Naive thymus-derived CD4-positive, alpha-beta T cell (primary cell): ENCODE measurements at places on chromosomes 3 and 15. TPM values are rescaled to one million over a fixed set of nuclear protein-coding genes. Genes with fewer than 3 reads are reported as not detected.

Gene RBM5
- 320 TPM for total RNA-seq

Gene SLC9C1
- not detected for total RNA-seq

Gene ADGRG7
- not detected for total RNA-seq

Gene PLEKHO2
- total RNA-seq: 14.0 TPM

Gene GPR160
- 43.3 TPM for total RNA-seq

Gene EPHB3
- 0.32 TPM for total RNA-seq

Gene CYP1A1
- total RNA-seq: not detected

GRCh38 chr3:139944256-139944910, 9.4 kb downstream of the CLSTN2 start:
- DNase-seq: no peak

DNA sequence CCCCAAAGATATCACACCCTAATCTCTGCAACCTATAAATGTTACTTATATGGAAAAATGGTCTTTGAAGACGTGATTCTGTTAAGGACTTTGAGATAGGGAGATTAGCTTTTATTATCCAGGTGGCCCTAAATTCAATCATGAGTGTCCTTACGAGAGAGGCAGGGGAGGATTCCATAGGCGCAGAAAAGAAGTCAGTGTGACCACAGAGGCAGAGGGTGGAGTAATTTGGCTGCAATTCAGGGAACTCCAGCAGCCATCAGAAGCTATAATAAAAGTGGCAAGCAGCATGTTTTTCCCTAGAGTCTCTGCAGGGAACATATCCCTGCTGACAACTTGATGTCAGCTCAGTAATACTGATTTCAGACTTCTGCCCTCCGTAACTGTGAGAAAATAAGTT, 315.2 kb upstream of the ROBO2 start:
- DNase-seq: no peak

- DNase-seq: no peak
Measured at GRCh38 chr3:127690106-127690505, 17.4 kb downstream of the ABTB1 start.

DNA sequence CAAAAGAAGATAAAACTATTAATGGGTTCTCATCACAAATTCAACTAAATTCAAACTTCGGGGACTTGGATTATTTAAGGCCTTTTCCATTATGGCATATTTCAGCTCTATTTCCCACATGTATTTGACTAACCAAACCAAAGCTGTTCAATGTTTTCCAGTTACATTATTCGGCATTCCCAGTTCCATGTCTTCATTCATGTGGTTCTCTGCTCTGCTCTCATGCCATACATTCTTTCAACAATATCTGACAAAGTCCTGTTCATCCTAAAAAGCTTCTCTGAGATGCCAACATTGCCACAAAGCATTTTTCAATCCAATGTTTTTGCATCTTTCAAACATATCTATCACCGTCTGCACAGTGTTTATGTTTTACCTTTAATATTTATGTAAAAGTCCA, 141.4 kb downstream of the GREM1 start:
- no peak for DNase-seq

- DNase-seq: no peak
Measured at GRCh38 chr3:155737844-155738460, 6.9 kb downstream of the PLCH1 start.

- peak; percentile 75 for DNase-seq
Measured at GRCh38 chr3:71583566-71584393, at the start of gene FOXP1. Gene FOXP1 (minus strand): TSS chr3:71583728. CDS start chr3:71198381, 385,347 bp downstream.

- DNase-seq: no peak
Measured at GRCh38 chr3:193190146-193190786, 50.8 kb upstream of the PLAAT1 start.

DNA sequence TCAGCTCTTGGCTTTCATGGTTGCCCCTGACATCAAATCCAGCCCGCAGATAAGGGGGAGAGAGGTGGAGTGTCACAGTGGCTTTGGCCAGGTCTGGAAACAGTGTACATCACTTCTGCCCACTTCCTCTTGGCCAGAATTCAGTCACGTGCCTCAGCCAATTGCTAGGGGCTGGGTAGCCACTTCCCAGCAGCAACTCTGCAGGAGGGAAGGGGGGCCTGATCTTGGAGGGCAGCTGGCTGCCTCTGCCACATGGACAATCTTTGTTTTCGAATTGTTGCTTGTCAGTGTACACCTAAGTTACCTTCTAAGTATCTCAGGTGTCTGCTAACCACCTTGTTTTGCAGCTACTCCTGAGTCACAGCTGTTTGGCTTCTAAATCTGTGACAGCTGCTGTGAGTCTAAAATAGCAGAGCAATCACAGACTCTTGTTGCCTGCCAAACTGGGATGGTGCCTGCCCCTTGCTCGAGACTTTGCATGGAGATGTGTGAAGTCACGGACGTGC, 41.0 kb upstream of the LIMD1 start:
- DNase-seq: no peak

DNA sequence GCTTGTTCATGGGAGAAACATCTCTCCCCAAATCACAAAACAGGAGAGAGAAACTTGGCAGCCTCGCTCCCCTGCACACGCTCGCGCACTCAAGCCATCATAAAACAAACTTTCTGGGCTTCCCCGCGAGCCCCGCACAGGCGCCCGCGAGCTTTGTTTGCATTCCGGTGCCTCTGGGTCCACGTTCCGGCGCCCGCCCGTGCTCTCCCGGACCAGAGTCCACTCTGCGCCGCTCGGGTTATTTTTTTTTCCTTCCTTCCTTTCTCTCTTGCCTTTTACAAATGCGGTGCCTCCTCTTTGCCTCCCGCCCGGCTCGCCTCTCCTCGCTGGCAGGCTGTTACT, 363 bp downstream of the MAGI1 start:
- DNase-seq: no peak

GRCh38 chr15:72907733-72908132, 124.2 kb upstream of the ADPGK start:
- DNase-seq: no peak

GRCh38 chr3:114566162-114566755, 272.4 kb downstream of the TIGIT start:
- no peak for DNase-seq

- no peak for DNase-seq
Measured at GRCh38 chr15:94747510-94747909, 516.1 kb downstream of the MCTP2 start.

- DNase-seq: no peak
Measured at GRCh38 chr3:28349469-28350000, 911 bp upstream of the AZI2 start.
